ENCODE measurements at places on chromosomes 7 and 10.

DNA sequence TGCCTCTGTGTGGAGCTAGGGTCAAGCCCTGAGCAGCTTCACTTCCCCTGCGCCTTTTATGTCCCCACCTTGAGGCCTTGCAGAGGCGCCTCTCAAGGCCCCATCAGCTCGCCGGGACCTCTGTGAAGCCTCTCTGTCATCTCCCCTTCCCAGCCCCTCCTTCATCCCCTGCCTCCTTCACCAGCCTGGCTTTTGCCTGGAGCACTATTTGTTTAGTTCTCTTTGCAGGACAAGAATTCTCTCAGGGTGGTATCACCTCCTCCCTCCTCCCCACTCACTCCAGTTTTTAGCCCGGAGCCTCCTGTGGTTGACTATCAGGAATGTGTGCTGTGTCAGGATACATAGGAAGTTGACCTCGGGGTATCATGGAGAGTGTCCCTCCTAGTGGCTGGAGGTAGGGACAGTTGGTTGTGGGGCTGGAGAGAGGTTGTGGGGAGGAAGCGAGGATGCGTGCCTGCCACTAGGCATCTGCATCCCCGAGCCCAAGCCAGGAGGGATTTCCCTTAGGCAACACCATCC is 89.8 kb upstream of the ANLN start:
- DNase-seq, result no peak

GRCh38 chr10:119516381-119517234 is 25.9 kb downstream of the RGS10 start:
- DNase-seq, result no peak

GRCh38 chr10:103765168-103765567 is 90.2 kb downstream of the SH3PXD2A start:
- DNase-seq, result no peak

DNA sequence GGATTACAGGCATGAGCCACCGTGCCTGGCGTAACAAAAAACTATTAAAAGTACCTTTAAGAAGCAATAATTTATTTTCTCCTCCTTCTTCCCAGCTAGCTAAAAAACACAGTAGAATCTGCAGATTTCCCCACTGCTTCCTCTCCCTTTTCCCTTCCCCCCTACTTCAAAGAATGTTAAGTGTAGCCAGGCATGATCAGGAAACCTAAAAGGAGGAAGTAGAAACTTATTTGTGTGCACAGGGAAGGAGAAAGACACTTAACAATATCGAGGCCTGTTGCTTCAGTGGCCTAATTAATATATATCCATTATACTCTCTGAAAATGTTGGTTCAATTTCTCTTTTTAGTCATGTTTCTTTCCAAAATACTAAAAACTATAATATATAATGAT is 127.7 kb downstream of the NRBF2 start:
- no peak for DNase-seq

DNA sequence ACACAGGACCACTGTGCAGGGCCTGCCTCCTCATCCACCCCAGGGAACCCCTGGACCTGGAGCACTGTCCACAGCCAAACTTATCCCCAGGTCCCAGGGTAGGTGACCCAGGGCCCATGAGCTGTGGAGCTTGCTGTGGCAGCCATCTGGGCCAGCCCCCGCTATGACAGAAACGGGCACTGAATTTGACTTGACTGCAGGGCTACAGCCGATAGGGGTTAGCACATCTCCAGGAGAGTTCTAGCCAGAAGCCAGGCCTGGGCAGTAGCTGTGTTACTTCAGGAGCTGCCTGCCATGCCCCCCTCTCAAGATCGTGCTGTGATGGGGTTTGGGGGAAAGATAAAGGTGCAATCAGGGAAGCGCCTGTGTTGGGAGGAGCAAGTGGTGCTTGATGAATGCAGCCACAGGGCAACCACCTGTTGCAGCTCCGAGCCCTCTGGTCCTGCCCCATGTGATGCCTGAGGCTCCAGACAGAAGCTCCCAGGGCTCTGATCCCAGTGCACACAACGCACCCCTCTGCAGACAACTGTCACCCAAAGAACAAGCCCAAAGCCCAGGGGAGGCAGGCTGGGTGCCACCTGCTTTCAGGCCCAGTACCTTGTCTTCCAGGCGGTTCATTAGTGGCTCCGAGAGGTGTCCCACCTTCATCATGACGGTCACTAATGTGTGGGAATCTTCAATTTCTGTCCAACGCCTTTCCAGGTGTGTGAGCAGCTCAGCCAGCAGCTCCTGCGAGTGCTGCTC is 6.5 kb downstream of the TBRG4 start:
- no peak for DNase-seq

Data from stimulated activated CD4-positive, alpha-beta T cell treated with anti-CD3 and anti-CD28 coated beads, TNF-alpha, amount 100 ng/mL, for 1 hour (primary cell).